ENCODE measurements at places on chromosomes 6 and 20. TPM values are rescaled to one million over a fixed set of nuclear protein-coding genes. Genes with fewer than 3 reads are reported as not detected.

DNA sequence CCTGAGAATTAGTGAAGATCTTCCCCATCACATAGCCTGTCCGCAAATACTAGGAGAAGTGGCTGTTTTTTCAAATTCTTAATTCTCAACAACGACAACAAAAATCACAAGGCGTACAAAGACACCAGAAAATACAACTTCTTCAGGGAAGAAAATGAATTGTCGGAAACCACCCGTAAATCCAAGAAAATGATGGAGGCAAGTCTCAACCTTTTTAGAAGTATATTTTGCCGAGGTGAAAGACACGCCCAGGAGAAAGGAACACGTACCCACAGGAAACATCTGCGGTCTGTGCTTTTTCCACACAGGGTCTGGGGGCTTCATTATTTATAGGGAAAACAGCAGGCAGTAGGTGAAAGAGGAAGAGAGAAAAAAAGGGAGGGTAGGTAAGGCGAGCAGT lies 223.9 kb upstream of the GGTLC1 start:
- no peak overlapping the region for H3K27ac ChIP-seq
- no peak for DNase-seq
- H3K36me3 ChIP-seq = no peaks in the 10 kb centered on the region
- no peak overlapping the region for H3K4me3 ChIP-seq

DNA sequence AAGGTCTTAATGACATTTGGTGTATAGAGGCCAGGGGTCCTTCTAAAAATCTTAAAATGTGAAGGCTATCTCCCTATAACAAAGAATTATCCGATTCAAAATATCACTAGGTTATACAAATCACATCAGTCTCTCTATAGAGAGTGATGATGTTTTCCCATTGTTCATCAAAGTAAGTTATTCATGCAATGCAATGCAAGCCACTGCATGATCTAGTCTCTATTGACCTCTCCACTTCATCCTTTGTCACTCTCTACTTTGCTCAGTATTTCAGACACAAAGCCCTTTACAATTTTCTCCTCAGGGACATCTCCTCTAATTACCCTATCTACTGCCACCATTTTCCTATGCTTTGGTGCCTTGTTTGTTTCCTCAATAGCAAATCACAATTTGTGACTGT lies 628.0 kb downstream of the HTR1B start:
- DNase-seq = no peak
- H3K27me3 ChIP-seq = no peaks in the 10 kb centered on the region
- H3K27ac ChIP-seq = no peak overlapping the region

DNA sequence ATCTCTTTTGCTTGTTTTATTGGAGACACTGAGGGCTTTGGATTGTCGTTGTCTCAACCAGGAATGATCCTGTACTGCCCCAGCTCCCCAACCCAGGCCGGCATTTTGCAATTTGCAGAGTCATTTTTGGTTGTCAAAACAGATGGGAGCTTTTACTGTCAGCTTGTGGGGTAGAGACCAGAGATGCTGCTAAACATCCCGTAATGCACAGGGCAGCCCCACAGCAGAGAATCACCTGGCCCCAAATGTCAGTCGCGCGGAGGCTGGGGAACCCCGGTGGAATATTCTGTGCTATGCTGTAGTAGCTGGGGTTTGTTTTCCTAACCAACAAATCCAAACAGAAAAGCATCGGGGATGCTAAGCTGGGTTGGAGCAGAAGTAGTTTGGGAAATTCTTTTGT lies 99.7 kb downstream of the TSHZ2 start:
- DNase-seq = no peak
- H3K27ac ChIP-seq = no peak overlapping the region
- H3K27me3 ChIP-seq = no peaks in the 10 kb centered on the region
- no peaks in the 10 kb centered on the region for H3K36me3 ChIP-seq
- H3K4me1 ChIP-seq = no peaks in the 10 kb centered on the region
- H3K4me3 ChIP-seq = no peak overlapping the region

The FAM184A gene
- 15.9 TPM for total RNA-seq

- H3K4me1 ChIP-seq = no peaks in the 10 kb centered on the region
- H3K27ac ChIP-seq = no peak overlapping the region
- DNase-seq = no peak
- no peaks in the 10 kb centered on the region for H3K36me3 ChIP-seq
Measured at GRCh38 chr6:71902261-71902660, 15.9 kb downstream of the RIMS1 start.

The MDFI gene
- 10.6 TPM for total RNA-seq

- no peak overlapping the region for H3K4me3 ChIP-seq
- H3K36me3 ChIP-seq = no peaks in the 10 kb centered on the region
- no peak for DNase-seq
- no peaks in the 10 kb centered on the region for H3K4me1 ChIP-seq
- no peak overlapping the region for H3K27ac ChIP-seq
Measured at GRCh38 chr6:112833581-112834131, 486.5 kb downstream of the RFPL4B start.

Data from lower lobe of right lung (tissue), 2 donors.